Substantia nigra (tissue), 51 donors: ENCODE measurements at places on chromosomes 6 and 20.

DNA sequence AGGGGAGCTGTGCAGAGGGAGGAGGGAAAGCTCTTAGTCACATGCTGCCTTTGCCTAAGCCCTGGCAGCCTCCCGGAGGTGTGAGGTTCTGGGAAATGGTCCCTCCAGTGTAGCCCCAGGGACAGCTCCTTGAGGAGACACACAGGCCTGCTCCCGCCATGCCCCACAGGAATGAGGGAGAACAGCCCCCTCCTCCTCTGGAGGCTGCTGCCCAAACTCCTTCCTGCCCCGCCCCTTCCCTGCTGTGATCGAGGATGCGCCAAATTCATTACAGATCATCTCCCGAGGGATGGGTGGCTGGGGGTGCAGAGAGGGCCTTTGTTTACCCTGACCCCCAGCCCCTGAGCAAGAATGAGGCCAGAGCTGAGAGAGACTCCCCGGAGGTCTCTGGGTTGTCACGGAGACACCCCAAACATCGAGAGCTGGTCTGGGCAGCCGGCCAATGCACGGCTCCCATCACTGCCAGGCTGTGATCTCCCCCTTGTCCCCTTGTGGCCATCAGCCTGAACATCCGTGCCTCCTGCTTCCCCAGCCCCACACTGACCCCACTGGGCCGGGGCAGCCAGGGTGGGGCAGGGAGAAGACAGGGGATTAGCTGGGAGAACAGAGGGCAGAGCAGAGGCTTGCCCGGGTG, 8.4 kb downstream of the CYP21A2 start:
- DNase-seq = no peak

DNA sequence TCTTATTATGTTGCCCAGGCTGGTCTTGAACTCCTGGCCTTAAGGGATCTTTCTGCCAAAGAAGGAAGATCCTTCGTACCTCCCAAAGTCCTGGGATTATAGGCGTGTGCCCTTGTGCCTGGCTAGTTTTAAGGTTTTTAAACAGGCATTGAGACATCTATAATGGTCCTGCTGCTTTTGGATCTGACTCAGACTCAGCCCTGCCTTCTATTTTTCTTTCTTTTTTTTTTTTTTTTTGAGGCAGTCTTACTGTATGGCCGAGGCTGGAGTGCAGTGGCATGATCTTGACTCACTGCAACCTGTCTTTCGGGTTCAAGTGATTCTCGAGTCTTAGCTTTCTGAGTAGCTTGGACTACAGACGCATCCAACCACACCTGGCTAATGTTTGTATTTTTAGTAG, 73.7 kb downstream of the PHF20 start:
- no peak for DNase-seq

- DNase-seq = no peak
These were observed 151.1 kb upstream of the HDAC2 start for GRCh38 chr6:114121913-114122662.

GRCh38 chr6:13811627-13812358, 2.6 kb downstream of the MCUR1 start:
- no peak for DNase-seq

DNA sequence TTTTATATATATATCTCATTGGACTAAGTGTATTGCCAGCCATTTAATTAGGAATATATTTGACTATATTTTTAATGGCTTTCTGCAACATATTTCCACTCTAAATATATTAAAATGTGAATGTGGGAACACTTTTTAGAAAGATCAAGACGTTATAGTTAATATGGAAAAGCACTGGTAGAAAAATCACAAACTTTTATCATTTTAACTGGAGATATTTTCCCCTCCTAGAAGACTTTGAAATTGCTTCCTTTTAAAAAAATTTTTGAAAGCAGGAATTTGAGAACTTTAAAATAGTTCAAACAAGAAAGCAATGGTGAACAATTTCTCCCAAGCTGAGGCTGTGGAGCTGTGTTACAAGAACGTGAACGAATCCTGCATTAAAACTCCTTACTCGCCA, at the start of gene TAAR9:
TAAR9 (plus strand) TSS at position 301 of the 400 bp plus-strand sequence; CDS start at position 314, 13 bp downstream.
- no peak for DNase-seq
